Renal cortex interstitium (tissue), 15 donors: ENCODE measurements at places on chromosomes 16 and 17.

DNA sequence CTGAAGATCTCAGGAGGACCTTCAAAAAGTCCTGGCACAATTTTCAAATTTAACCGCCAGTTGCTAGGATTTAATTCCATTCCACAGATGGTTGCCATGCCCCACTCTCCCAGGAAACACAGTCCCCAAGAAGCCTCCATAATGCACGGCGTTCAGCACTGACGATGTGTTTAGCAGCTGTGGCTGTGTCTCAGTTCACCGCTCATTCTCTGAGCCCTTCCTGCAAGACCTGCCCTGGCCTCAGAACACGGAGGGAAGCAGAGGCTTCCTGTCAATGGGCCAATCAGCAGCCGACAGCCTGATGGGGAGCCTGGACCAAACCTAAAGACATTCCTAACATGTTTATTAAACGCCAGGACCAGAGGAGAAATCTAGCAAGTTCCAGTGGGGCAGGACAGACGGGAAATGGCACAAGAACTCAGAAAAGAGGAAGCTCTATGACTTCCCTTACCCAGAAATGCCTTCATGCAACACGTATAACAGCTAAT, 4.9 kb downstream of the MYLK3 start:
- no peak for DNase-seq

DNA sequence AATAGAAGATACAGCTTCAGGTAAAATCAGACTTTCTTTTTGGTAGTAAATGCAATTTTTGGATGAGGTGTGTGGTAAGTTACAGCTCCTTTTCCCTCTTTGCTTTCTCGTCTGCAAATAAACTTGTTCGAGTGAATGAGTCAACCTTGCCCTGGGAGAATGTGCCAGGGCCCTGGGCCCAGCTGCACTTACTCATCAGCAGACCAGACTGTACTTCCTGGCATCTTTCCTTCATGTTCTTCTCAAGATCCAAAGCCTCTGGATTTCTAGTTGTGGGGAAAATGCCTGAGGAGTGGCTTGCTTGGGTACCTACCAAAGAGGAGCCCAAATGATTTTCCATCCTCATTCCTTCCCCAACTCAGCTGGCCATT, 5.4 kb upstream of the G6PC1 start:
- DNase-seq = no peak

- no peak for DNase-seq
These were observed 49.7 kb downstream of the TUBD1 start for GRCh38 chr17:59842901-59843652.

DNA sequence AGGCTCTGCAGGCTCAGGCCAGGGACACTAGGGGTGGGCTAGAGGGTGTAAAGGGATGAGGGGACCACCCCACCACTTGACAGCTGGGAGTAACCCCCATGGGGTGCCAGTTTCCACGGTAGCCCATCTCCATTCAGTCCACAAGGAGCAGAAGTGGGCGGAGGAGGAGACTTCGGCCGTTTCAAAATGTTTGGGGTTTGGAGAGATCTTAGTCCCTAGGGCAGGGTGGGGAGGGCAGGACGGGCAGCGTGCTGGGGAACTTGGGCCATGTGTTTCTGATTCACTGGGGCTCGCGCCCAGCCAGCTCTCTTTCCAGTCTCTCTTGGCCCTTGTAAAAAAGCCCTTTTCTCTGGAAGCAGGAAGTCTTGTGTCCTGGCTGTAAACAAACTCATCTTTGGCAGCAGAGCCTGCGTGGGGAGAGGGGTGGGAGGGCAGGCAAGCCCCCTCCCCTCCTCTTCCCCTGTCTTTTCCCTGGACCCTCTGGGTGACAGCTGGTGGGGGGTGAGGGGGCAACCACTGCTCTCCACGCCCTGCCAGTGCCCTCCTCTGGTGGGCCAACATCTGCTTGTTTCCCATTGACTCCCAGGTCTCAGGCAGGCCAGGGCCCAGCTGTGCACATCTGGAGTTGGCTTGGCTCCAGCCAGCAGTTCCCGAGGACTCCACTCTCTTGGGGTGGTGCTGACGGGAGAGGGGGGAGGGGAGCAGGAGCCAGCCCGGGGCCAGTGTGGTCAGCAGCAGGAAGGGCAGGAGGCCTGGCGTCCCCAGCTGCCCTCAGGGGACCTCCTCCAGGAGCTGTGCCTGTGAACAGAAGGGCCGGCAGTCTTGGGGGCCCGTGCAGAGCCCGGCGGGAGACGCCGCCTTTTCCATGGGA, 8.1 kb downstream of the CYGB start:
- peak; percentile 84 for DNase-seq

DNA sequence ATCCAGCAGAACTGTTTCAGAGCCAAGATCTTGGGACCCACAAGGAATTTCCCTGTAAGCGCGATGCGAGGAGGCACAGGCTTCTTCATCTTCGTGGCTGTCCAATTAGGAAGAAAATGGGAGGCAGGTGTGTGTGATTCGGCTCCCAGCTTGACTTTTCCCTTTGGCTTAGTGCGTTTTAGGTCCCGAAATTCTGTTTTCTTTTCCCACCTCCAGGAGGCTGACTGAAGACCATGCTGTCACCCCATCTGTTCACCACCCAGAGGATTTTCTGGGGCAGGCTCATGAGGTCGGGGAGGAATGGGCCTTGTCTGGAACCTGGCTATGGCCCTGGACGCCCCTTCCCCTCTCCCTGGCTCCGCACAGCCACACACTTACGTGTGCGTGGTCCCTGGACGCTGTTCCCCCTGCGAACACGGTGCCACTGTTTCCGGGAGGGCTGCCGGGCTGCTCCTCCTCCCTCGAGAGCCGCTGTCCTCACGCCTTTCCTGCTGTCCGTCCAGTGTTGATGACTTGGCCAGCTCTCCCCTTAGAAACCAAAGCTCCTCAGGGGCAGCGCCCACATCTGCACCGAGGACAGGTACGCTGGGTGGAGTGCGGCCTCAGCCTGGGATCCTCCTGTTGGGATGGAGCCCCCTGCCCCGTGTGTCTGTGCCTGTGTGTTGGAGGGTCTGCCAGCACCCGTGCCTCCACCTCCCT, 2.7 kb upstream of the PABPN1L start:
- no peak for DNase-seq

- DNase-seq = no peak
These were observed 1.9 kb upstream of the MLLT6 start for GRCh38 chr17:38702916-38703741.

DNA sequence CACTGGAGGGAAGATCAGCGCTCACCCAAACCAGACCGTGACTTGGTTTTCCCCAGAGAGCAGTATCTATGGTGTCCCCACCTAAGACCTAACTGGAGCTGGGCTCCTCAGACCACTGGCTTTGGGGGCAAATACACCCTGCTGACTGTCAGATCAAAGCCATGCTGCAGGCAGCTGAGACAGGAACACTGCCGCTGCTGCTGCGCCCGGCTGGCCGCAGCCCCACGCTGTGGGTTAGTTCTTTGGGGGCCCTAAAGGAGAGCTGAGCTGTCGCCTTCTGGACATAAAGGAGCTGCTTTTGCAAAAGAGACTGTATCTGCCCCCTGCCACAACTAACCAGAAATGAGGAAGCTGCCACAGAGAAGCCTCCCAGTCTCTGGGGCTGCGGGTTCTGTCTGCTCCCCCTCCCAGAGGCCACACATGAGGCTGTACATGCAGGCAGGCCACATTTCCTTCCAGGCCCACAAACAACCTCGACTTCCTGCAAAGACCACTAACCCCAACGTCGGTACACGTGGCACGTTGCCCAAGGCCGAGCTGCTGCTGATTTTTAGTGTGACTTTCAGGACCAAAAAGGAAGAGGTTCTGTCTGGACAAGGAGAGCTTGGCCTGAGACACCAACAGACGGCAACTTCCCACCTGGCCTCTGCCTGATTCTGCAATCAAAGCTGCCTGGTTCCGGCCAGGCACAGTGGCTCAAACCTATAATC, 18.2 kb upstream of the ABR start:
- DNase-seq = no peak

DNA sequence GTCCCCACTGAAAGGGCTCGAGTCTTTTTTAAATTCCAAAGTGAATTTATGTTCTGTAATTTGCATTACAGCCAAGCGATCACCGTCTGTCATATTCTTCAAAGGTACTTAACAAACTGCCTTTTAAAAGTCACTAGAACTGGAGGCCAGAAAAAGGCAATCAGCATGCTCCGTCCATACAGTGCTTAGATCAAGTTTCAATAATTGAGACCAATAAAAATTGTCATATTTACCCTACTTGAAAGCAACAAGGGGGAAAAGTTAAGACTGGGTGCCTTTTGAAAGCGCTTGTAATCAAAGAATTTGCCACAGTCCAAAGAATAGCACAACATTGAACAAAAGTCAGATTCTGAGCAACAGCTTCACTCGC, 9.0 kb upstream of the ZFHX3 start:
- no peak for DNase-seq

DNA sequence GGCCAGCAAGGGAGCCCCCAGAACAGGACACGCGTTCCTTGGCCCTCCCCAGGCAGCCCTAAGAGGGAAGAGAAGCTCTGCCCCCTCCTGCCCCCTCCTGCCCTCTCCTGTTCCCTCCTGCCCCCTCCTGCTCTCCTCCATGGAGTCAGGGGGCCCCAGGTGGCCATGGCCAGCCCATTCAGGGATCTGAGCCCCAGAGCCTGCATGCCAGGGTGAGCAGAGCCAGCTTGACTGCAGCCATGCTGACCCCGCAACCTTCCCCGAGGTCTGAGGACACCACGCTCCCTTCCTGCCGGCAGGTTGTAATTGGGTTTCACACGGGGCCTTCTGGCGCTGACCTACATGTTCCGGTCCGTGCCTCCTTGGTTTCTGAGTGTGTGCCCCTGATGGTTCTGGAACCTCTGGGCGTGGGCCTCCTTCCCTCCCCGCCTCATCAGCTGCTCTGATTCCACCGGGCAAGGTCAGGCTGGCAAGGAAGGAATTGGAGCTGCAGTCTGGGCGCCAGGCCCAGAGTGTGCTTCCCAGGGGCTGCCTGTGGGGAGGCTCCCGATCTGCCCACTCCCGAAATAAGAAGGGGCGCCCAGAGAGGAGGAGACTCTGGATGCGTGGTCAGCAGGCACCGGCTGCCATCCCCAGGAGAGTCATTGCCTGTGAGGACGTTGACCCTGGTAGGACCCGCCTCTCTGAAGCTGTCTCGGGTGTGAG, 23.7 kb upstream of the NPTX1 start:
- no peak for DNase-seq

DNA sequence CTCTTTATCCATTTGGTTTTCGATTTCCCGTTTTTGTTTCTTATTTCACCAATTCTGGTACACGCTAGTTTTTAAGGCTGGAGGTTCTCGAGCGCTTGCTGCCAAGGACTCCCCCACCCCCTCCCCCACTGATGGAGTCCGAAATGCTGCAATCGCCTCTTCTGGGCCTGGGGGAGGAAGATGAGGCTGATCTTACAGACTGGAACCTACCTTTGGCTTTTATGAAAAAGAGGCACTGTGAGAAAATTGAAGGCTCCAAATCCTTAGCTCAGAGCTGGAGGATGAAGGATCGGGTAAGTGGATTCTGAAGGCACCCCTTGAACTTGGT, 825 bp downstream of the RPTOR start:
- DNase-seq = no peak

DNA sequence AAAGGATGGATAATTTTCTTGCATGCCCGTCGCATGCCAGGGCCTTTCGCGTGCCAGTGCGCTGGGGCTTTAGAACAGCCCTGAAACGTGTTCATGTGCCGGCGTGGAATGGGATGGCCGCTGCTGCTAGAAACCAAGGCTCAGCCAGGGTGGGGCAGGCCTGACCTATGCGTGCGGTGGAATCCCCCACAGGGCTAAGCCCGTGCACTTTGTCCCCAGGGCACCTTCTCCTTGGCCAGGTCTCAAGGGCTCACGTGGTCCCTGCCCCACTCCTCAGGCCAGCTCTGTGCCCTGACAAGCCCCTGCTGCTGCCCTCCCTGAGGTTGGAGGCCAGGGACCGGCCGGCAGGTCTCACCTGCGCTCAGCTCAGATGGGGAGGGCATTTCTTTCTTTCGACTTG, 13.1 kb upstream of the RNF213 start:
- DNase-seq = no peak

DNA sequence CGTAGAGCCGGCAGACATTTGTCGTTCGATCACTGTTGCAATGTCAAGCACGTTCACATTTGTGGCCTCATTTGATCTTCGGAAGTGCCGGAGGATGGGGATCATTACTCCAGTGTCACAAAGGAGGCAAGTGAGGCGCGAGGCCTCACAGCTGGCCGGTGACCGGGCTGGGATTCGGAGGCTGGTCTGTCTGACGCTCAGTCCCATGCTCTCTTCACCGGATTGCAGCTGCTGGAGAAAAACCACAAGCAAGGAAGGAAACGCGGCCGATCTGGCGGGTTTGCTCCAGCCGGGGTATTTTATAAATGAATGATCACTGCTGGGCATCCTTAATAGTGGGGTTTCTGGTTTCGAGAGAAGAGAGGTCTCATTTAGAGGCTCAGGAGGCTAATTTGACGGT, 127.8 kb downstream of the OR1D5 start:
- DNase-seq = no peak

DNA sequence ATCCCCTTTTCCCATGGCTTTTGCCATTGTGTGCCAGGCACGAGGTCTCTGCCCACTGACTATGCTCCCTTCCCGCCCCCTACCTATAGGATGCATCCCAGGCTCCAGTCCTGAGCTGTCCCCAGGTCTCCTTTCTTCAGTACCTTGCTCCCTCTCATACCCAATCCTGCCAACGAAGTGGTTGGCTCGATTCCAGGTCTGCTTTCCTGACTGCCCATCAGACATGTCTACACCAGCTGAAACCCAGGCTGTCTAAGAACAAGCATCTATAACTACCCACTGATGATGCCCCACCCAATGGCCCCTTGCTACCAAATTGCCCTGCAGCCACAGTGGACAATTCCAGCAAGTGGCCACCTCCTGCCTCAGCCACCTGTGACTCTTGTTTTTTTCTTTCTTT, 479.1 kb downstream of the SOX9 start:
- no peak for DNase-seq

- DNase-seq = no peak
These were observed 787.3 kb upstream of the RBFOX1 start for GRCh38 chr16:6545329-6545728.

- no peak for DNase-seq
These were observed 79.0 kb downstream of the GPRC5B start for GRCh38 chr16:19805459-19806162.

DNA sequence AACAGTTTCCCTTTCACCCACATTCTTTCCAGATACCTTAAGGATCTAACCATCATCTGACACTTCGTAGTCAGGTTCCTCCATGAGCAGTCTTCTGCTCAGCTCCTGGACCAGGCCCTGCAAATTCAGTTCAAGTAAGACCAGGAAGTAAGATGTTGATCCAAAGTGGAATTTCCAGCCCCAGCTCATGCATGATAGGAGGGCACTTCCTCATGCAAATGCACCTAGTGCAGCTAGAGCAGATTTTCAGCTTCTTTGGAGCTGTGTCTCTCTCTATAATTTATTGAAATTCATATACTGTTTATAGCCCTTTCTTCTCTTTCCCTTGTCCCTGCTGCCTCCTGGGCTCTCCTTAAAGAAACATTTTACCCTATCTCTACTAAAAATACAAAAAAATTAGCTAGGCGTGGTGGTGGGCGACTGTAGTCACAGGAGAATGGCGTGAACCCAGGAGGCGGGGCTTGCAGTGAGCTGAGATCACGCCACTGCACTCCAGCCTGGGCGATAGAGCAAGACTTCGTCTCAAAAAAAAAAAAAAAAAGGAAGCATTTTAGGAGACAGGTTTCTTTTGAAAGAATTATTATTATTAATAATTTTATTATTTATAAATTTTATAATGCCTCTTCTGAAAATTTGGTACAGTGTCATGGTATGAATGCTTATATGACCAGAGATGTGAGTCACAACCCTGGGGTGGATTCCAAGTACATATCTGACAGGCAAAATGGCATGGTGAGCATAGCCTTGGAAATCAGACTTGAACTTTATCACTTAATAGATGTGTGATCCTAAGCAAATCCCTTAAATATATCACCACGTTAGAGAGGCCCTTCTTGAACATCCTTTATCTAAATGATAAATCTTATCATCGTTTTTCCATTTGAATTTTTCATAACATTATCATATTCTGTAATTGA, 94.3 kb downstream of the SSH2 start:
- DNase-seq = peak; percentile 37
